ENCODE measurements at places on chromosomes 2 and 18.

GRCh38 chr2:170298115-170298514, 120.2 kb downstream of the MYO3B start:
- no peak for DNase-seq

DNA sequence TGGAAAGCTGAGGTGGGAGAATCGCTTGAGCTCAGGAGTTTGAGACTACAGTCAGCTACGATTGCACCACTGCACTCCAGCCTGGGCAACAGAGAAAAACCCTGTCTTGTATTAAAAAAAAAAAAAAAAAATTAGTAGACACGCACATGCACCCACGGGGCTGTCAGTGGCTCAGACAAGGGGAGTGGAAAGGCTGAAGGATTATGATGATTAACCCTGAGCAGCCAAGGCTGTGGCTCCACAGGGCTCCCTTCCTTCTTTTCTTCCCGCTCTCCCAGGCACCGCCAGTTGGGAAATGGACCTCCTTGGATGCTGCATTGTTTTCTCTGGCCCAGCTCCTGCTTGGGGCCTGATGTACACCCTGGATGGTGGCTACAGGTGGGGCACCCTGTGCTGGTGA, 49.0 kb upstream of the RAB6C start:
- DNase-seq = no peak

GRCh38 chr2:200092235-200092634, 136.9 kb downstream of the MAIP1 start:
- DNase-seq = no peak

DNA sequence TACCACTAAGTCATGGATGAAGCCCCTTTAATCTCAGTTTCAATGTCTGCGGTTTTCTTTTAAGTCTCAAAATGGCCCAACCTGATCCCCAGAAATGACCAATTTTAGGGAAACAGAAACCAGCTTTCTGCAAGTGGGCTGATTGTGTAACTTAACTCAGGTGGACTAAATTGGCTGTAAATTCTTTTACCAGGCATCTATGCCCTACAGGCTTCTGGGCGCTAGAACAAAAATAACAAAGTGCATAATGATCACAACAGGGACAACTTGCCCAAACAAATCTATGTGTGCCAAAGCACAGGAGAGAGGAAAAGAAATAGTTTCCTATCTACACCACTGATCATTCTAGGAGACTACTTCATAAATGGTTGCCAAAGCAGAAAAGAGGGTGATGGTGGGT, 112.3 kb upstream of the SETBP1 start:
- DNase-seq = no peak

GRCh38 chr2:238554468-238555315, 128.0 kb downstream of the ASB1 start:
- DNase-seq = no peak

DNA sequence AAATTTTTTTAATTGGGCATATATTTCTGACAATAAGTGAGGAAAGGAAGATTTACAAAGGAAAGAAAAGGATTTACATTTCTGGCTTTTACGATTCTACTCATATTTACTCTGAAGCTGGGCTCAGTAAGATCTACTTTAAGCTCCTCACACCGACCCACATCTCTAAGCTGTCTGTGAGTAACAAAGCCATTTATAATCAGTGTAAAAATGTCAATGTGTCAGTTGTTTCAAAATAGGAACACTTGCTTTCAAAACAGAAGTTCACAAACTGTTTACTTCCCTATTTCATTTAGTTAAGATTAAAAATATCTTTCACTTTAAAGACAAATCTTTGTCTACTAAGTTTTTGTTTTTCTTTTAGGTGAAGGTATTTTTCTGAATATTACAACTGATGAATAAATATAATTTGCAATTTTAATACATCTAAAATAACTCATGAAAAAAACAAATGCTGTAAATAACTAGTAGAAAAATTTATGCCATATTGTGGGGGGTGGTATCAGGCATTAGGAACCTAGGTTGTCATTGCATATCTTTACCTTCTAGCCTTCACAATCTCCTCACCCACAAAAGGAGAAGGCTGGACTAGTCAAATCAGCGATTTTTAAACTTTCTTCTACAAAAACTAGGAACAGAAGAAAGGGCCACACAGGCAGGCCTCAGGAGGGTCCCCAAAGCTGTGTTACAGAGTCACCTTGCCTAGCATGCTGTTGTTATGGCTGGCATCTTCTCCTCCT, 64.5 kb downstream of the TMEM131 start:
- DNase-seq = no peak

GRCh38 chr2:60408811-60409530, 144.5 kb downstream of the BCL11A start:
- DNase-seq = no peak

DNA sequence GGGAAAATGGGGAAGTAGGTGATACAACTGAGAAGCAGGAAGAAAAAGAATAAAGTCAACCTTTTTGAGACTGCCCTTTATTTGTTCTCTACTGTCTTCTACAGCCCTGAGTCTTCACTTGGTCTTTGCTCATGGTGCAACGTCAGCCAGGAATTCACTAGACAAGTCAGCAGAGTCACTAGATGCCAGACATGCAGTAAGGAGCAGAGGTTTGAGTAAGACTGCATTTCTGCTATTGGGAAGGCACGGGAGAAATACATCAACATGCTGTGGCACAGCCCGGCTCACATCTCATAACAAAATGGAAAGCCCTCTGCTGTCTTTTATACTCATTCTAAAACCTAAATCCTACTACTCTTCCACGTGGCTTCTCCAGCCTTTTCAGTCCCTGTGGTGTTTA, 67.1 kb downstream of the PRELID3A start:
- no peak for DNase-seq

GRCh38 chr2:233171344-233171743, 80.1 kb upstream of the ATG16L1 start:
- DNase-seq = no peak

DNA sequence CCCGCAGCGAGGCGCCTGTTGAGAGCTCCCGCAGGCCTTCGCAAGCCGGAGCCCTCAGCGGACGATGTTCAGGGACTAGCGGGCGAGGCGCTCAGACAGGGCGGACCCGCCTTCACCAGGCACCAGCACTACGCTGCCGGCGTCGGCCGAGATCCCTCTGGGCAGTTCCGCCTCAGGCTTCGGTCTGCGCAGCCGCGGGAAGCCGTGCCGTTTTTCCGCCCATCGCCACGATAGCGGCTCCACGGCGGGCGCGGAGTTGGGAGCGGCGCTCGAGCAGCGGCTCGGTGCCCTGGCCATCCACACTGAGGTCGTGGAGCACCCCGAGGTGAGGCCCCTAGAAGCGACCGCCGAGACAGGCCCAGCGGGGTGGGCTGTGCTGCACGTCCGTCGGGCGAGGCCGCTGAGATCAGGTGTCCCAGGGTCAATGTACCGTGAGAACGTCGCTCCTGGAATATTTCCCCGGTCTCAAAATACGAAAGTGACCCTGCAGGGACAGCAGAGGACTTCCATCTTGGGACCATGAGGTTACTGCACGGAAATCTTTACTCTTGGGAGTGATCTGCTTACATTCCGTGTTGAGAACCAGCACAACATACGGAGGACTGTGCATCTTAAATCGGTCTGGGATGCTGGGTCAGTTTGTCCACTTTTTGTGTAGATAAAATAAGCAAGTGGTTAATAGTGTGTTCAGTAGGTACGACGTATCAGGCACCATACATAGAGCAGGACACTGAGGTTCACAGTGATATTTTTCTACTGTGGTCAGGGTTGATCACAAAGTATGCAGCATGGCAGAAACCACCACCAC, 13.3 kb upstream of the MTIF2 start:
- peak; percentile 56 for DNase-seq

- no peak for DNase-seq
Measured at GRCh38 chr18:78726326-78727056, 253.1 kb upstream of the SALL3 start.

- no peak for DNase-seq
Measured at GRCh38 chr18:28905509-28905908, 728.6 kb upstream of the CDH2 start.

DNA sequence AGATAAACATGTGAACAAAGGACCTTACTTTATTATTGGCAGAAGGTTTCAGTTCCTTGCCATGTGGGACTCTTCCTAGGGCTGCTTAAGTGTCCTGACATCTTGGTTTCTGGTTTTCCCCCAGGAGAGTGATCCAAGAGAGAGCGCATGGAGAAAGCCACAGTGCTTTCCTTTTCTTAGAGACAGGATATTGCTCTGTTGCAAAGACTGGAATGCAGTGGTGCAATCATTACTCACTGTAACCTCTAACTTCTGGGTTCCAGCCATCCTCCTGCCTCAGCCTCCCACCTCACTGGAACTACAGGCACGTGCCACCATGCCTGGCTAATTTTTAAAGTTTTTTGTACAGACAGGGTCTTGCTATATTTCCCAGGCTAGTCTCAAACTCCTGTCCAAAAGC, 38.1 kb upstream of the TCF7L1 start:
- no peak for DNase-seq

DNA sequence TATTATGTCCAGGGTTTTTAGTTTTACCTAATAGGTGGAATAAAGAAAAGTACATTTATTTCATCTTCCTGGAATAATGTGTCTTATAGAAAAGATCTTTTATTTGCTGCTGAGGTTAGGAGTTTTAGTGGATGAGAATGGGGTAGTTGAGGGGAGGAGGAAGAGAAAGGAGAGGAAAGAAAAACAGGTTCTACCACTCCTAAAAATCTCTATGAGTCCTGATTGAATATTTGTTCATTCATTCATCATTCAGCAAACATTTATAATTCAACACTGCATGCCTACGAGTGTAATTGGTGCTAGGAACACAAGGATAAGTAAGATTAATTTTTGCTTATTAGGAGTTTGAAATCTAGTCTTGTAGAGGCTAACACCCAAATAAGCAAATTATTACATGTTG, 45.2 kb upstream of the SLC4A10 start:
- no peak for DNase-seq

GRCh38 chr18:13433125-13433524, 214.6 kb downstream of the LDLRAD4 start:
- no peak for DNase-seq

DNA sequence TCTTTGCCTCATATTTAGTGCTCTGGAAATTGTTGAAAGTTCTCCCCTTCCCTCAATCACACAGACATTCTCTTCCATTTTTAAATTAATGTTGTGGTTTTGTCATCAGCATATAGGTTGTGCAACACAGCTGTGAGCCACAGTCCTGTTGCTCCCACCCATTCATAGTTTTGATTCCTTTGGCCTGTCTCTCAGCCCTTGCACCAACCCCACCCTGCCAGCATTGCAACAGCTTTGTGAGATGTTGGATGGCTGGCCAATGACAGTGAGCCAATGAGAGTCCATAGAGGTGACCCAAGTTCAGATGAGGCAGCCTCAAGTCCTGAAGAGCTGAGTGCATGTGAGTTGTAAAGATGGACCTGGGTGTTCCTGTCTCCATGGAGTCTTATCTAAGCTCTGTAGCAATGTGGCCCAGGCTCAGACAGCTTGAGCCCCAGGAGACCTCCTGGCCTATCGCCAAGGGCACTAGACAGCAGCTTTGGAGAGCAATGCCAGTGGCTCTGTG, 775.5 kb downstream of the RNF144A start:
- DNase-seq = no peak

DNA sequence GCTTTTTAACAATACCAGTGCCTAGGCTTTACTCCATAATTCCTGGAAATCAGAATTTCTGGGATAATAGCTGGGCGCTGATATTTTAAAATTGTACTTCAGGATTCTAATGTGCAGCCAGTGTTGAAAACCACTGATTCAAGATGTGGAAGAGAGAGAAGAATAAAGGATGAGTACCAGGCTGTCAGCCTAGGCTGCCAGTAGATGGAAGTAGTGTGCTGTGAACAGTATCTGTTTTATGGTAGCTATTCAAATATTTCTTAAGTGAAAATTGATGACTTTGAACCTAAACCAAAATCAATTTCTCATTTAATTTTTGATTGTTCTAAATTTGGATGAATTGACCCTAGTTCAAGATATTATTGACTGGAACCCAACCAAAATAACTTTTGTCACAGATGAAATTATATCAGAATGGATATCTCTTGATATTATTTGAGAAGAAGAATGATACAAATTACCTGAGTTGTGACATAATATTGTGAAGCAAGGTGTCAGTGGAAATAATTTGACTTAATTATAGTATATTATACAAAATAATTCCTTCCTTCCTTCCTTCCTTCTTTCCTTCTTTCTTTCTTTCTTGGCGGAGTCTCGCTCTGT, 88.0 kb downstream of the COMMD1 start:
- DNase-seq = no peak

DNA sequence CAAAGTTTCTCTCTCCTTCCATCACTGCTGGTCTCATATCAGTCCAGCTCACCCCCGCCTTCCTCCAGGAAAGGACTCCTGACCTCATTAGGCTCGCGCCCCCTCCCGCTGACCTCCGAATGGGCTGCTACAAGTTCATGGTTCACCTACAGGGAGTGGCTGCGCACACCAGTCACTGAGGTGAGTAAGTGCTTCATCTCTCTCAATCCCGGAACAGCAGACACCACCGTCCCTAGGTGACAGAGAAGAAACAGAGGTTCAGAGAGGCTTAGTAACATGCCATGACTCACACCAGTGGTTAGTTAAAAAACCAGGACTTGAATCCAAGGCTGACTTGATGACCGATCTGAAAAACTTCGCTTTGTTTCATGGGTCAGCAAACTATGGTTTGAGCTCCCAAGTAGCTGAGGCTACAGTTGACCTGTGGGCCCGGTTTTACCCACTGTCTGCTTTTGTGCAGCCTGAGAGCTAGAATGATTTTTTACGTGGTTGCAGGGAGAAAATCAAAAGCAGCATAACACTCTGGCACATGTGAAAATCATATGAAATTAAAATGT, 42.0 kb downstream of the ZFP36L2 start:
- no peak for DNase-seq

- no peak for DNase-seq
Measured at GRCh38 chr2:228329282-228329681, 147.8 kb upstream of the SPHKAP start.

DNA sequence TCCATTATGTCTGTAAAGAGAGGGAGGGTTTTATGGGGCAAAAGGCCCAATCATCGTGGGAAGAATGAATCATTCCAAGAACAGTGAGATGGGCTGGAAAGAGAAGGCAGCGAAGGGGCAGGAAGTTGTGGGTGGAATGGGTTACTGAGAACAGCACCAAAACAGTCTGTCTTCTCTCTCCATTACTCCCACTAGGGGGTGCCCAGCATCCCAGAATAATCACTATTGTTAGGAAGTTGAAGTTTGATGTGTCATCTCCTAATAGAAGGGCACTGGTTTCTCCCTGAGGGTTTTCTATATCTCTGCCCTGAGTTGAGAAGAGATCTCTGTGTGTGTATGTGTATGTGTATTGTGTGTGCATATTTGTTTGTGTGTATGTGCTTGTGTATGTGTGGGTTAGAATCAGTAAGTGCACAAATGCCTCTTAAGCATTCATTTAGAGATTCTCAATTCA, 76.6 kb upstream of the MAP4K3 start:
- DNase-seq = peak; percentile 75

DNA sequence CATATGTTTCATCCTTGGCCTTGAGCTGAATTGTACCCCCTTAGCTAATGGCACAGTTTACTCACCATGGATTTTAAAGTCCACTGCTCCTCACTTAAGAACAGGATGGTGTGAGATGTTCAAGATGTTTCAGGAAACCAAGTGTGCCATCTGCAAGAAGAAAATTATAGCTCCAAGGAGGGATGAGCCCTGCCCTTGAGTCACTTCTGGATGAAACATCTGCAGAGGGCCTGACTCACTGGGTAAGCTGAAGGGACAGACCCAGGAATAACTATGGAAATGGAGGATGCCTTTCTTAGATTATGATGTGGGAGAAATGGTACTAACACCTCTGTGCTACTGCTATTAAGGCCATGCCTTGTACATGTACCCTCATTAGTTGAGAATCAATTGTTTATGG, 6.4 kb downstream of the MARS2 start:
- no peak for DNase-seq

GRCh38 chr2:162556996-162557395, 213.1 kb downstream of the GCA start:
- no peak for DNase-seq

- no peak for DNase-seq
Measured at GRCh38 chr2:62469114-62469513, 36.9 kb downstream of the TMEM17 start.
